Substantia nigra (tissue), 51 donors: ENCODE measurements at places on chromosomes 3 and 15.

GRCh38 chr3:72266016-72266370 lies 481.0 kb upstream of the PROK2 start:
- no peak for DNase-seq

DNA sequence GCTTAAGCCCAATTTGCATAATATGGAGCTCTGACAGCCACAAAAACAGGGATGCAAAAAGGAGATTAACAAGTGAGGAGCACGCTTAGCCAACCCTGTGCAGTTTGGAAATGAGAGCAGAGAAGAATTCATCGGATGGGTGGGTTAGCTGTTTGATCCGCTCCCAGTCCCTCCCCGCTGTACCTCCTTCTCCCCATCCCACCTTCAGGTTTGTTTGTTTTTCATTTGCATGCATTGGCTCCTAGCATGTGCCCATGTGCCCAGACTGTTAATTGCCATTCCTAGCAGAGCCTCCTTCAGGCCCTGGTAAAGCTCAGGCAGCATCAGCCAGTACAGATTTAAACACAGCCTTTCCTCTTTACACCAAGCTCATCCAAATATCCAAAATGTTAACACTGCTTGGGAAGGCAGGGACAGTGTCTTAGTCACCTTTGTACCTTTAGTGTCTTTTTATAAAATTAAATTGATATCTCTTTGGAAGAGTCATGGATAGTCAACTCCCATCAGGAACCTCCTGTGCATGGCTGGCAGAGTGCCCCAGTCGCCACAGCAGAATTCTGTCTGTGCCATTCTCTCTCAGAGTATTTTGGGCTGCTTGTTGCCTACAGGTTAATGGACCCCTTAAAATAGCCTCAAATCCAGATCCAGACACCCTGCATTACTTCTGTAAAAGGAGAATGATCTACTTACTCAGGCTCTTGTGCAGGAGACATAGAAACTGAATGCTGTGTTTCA lies 244.2 kb downstream of the LSAMP start:
- no peak for DNase-seq

DNA sequence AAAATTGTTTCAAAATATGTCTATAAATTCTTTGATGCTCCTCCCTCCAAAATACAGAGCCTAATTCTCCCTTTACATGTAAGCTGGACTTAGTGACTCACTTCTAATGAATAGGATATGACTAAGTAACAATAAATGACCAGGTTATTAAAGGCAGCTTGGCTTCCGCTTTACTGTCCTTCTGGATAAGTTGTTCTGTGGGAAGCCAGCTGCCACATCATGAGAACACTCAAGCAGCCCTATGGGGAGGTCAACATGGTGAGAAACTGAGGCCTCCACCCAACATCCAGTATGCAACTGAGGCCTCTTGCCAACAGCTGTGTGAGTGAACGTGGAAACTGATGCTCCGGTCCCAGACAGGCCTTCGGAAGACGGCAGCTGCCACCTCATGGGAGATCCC lies 247.3 kb upstream of the CHRM5 start:
- DNase-seq: no peak

- DNase-seq: no peak
These were observed 49.9 kb upstream of the P2RY1 start for GRCh38 chr3:152785051-152785450.

- DNase-seq: no peak
These were observed 105.5 kb upstream of the IL12A start for GRCh38 chr3:159882790-159883779.

DNA sequence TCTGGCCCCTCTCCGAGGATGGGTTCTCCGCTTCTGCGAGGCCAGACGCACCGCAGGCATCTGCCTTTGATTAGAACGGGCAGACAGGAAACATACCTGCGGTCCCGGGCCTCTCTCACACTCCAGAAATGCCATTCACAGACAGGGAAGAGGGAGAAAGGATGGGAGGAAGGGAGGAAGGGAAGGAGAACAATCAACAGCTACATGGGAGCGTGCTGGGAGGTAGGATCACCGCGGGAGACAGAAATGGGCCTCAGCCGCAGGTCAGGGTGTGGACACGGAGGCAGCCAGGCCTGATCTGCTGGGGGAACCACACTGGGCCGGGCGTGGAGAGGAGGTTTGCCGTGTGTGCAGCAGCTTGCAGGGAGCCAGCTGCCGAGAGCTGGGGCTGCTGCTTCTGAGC lies 90.7 kb upstream of the RGMA start:
- DNase-seq: no peak

- DNase-seq: no peak
These were observed 37.0 kb downstream of the ZNF710 start for GRCh38 chr15:90037961-90038631.

DNA sequence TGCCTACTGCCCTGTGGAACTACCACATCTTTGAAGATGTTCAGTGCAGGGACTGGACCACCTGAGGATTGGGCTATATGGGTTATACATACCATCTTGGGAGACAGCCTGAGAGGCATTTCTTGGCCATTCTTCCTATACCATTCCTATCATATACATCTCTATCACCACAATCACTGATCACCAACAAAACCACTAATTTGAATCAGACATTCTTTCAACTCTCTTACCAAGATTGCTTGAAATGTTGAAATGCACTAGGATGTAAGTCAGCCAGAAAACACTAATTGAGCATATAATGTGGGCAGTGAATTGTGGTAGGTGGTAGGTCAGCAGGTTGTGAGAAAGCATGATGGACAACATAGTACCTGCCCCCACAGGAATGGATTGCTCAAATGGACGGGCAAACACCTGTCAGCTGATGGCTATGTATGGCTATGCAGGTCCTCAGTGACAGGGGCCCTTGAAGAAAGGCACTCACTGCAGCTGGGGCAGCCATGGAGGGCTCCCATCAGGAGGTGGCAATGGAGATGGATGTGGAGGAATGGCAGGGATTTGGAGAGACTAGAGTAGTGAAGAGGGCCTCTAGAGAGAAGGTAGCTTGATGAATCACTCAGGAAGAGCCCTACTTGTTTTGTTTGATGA lies 49.1 kb downstream of the AMOTL2 start:
- no peak for DNase-seq

- DNase-seq: no peak
These were observed 81.6 kb downstream of the HERC1 start for GRCh38 chr15:63752075-63752684.

GRCh38 chr3:161031134-161031533 lies 74.0 kb downstream of the B3GALNT1 start:
- DNase-seq: no peak

DNA sequence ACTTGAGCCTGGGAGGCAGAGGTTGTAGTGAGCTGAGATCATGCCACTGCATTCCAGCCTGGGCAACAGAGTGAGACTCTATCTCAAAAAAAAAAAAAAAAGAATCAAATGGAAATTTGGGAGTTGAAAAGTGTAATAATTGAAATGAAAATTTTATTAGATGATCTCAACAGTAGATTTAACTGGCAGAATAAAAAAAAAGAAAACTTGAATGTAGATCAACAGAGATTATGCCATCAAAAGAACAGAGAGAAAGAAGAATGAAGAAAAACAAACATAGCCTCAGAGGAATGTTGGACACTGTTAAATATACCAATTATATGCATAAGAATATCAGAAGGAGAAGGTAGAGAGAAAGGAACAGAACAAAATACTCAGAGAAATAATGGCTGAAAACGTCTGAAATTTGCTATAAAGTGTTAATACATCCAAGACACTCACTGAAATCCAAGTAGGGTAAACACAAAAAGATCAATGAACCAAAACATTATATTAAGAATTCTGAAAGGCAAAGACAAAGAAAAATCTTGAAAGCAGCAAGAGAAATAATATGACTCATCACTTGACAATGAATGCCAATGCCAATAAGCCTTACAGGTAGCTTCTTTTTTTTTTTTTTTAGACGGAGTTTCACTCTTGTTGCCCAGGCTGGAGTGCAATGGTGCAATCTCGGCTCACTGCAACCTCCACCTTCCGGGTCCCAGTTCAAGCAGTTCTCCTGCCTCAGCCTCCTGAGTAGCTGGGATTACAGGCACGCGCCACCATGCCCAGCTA lies 14.6 kb upstream of the ELP6 start:
- no peak for DNase-seq

- peak; percentile 14 for DNase-seq
These were observed 601.4 kb downstream of the CADM2 start for GRCh38 chr3:85560088-85560785.
